NCI-H446 (cell line): ENCODE measurements at places on chromosomes 11 and 22.
A peak's percentile ranks its signal among the peaks of the same experiment; 100 is the strongest.

GRCh38 chr11:2772544-2773031, 72.8 kb upstream of the KCNQ1OT1 start:
- no peak for DNase-seq

GRCh38 chr11:86438685-86439084, 64.0 kb downstream of the CCDC81 start:
- DNase-seq = no peak

DNA sequence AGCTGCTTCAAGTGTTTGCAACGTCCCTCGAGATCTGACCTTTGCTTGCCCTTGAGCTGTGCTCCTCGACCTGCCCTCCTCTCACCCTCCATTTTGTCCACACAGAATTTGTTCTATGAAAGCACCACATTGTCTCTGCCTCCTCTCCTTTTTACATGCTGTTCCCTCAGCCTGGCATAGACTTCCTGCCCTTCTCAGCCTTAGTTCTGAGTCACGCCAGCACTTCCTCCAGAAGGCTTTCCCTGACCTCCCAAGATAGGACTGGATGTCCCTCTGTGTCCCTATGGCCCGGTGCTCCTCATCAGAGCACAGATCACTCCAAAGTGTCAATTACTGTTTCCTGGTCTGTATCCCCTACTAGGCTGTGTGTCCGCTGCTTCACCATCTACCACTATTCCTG, 16.2 kb downstream of the JHY start:
- DNase-seq = no peak

DNA sequence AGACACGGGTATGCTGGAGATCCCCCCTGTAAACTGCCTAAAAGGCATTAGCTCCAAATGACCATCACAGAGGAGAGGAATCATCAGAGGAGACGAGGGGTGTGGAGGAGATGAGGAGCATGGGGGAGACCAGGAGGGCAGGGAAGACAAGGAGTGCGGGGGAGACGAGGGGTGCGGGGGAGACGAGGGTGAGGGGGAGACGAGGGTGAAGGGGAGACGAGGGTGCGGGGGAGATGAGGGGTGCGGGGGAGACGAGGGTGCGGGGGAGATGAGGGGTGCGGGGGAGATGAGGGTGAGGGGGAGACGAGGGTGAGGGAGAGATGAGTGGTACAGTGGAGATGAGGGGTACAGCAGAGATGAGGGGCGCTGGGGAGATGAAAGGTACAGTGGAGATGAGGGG, 17.5 kb upstream of the GAL start:
- DNase-seq = no peak

- no peak for DNase-seq
Measured at GRCh38 chr11:87022254-87022653, 15.5 kb upstream of the TMEM135 start.

DNA sequence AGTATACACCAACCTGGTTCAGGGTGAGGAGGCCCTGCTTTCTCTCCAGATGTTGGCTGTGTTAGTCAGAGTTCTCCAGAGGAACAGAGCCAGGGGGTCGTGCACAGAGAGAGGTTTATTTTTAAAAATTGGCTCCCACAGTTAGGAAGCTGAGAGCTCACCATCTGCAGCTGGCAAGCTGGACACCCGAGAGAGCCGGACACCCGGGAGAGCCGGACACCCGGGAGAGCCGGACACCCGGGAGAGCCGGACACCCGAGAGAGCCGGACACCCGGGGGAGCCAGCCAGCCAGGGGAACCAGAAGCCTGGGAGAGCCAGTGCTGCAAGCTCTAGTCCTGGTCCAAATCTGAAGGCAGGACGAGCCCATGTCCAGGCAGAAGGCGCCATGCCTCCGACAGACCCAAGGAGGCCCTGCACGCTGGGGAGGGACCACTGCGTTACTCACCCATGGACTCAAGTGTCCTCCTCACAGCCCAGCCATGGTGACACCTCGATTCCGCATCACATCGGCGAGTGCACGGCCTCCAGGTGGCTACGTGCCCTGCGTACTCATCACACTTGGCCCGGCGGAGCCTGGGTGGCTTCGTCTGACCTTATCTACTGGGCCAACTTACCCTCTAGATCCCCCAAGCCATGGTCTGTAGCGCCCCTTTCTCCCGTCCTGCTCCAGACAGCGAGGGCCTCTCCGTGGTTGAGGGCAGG, 99.0 kb downstream of the BRD1 start:
- no peak for DNase-seq

DNA sequence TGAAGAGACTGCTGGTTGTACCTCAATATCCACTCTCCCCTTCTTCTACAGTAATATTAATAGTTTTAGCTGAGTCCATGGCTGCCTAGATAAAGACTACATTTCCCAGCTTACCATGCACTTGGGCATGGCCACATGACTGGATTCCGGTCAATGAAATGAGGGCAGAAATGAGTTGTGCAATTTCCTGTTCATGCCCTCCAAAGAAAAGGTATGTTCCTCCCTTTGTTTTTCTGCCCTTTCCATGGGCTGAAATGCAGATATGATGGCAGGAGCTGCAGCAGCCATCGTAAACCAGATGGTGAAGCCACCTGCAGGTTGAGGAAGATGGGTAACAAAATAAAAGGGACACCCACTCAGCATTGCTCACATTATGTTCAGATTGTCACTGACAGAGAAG, 15.3 kb upstream of the ELFN2 start:
- no peak for DNase-seq

- DNase-seq = no peak
Measured at GRCh38 chr11:46504817-46505613, 88.8 kb downstream of the AMBRA1 start.

GRCh38 chr22:50606165-50606945, 5.8 kb downstream of the MAPK8IP2 start:
- no peak for DNase-seq

- DNase-seq = no peak
Measured at GRCh38 chr11:78048561-78048960, 15.1 kb upstream of the THRSP start.

- no peak for DNase-seq
Measured at GRCh38 chr11:1506981-1507380, 20.4 kb upstream of the MOB2 start.

DNA sequence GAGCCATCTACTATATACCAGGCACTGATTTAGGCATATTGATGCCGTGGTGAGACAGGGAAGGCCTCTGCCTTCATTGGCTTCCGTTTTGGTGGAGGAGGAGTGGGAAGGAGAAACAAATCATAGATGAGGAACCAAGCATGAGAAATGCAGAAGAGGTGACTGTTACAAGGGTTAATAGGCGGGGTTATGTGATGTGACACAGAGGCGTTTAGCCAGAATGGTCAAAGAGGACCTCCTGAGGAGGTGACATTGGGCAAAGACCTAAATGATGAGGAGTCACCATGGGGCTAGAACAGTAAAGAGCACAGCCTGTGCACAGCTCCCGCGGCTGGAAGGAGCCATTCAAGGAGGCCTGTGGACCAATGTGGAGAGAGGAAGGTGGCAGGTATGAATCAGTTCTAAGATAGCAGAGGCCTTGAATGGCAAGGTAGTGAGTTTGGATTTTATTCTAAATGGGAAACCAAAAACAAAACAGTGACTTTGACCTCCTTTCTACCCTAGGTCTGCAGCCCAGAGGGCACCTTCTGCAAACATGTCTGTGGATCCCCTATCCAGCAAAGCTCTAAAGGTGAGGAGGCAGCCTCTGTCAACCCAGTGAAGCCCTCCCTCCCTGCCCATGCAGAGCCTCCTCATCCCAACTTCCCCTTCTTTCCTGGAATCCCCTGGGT, 11.7 kb downstream of the MAFF start:
- no peak for DNase-seq

DNA sequence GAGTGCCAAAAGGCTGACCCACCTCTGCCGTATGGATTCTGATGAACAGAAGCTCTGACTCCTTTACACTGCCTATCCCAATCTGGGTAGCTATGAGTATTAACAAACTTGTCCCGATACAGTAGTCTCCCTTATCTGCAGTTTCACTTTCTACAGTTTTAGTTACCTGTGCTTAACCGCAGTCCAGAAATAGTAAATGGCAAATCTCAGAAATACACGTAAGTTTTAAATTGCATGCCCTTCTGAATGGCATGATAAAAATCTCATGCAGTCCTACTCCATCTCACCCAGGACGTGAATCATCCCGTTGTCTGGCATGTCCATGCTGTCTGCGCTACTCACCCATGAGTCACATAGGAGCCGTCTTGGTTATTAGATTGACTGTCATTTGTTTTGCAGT, 68.8 kb downstream of the SNX19 start:
- no peak for DNase-seq

DNA sequence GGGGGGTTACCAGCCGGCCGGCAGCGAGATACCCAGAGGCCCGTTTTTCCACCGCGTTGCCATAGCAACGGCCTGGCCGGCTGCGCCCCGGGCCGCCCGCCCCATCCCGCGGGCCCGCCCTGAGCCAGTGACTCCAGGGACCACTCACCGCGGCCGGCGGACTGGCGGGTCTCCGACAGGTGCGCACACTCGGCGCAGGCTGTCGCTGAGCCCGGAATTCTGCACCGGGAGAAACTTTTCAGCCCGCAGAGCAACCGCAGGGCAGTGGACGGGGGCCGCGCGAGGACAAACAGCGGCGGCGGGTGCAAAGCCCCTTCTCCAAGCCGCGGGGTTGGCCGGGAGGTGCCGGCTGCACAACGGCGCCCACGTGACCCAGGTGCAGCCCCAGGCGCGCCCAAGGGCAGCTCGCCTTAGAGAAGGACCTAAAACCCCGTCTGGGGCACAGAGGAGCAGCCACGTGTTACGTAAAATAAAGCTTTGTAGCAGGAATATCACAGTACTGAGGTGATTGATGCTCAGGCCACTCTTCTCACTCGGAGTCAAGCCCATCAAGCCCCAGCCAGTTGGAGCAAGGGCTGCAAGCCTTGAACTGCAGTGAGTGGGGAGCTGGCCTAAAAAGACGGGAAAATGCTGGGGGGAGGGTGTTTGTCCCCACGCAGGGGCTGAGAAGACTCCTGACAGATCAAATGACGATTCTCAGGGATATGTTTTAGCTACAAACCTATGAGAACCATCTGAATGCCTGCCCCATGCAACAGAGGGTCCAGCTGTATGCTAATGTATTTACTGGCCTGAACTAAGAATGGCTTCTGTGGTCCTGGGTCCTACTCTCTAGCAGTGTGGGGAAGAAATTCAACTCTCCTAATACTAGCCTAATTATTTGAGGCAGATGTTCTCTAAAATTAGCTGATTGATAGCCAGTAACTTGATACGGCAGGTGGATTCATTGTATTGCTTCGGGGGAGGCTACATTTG, at the start of gene STK33:
TSS of gene STK33 (minus strand) at position 294 of the 975 bp plus-strand sequence. CDS start 119,323 bp downstream, outside the sequence.
- DNase-seq = peak; percentile 58

DNA sequence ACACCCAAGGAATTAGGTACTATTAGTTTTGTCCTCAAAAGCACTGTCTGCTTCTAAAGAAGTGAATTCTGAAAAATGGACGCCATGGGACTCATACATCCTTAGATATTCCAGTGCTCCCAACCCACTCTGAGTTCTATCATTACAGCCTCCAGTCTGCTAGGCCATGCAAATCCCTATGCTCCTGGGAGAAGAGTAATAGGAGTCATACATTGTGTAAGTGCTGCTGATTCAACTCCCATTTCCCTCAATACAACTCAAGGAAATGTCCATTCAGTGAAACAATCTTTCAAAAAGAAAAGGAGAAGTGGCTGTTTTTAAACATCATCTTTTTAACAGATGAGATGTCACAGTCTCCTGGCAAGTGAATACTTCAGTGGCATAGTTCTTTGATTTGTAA, 590.2 kb upstream of the LRRC4C start:
- no peak for DNase-seq

DNA sequence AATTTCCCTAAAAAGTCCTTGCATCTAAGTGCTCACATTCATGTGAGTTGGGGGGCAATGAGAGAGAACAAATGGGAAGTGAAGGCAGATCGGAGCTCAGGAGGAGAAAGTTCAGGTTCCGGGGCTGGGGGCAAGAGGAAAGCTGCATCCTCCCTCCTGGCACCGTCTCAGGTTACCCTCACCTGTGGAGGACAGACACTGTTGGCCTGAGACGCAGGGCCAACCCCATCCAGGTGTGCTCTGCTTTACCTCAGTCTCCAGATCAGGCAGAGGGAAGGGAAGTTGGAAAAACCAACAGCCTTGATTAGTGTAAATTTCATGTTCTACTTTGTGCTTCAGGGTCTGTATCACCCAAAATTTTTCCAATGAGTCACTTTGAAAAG, 146.9 kb downstream of the TRIM29 start:
- DNase-seq = no peak

DNA sequence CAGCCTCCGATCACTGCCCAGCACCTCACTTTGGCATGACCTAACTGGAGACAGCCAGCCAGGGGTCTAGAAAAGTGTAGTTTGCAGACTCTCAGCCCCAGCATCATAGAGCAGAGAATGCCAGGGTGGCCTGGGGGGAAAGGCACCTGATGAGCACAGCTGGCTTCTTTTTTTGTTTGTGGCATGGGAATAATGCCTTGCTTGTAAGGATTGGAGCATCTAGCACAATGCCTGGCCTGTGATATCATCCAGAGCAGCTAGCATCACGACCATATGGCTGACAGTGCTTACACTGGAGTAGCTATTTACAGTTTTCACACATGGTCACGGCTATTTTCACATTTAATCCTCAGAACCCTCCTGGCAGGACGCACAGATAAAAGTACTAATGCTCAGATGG, 594.8 kb upstream of the B3GAT1 start:
- DNase-seq = no peak
